HT-29 (cell line): ENCODE measurements at places on chromosomes 11 and 22. TPM values are rescaled to one million over a fixed set of nuclear protein-coding genes. Genes with fewer than 3 reads are reported as not detected.

PATE2 gene
- not detected in 2 replicates for total RNA-seq

TSGA10IP gene
- not detected in 2 replicates for total RNA-seq

SESN3 gene
- 0.31 and 0.81 TPM in 2 replicates for total RNA-seq

GRCh38 chr11:35928688-35929395 lies 15.0 kb upstream of the LDLRAD3 start:
- DNase-seq = no peak

DNA sequence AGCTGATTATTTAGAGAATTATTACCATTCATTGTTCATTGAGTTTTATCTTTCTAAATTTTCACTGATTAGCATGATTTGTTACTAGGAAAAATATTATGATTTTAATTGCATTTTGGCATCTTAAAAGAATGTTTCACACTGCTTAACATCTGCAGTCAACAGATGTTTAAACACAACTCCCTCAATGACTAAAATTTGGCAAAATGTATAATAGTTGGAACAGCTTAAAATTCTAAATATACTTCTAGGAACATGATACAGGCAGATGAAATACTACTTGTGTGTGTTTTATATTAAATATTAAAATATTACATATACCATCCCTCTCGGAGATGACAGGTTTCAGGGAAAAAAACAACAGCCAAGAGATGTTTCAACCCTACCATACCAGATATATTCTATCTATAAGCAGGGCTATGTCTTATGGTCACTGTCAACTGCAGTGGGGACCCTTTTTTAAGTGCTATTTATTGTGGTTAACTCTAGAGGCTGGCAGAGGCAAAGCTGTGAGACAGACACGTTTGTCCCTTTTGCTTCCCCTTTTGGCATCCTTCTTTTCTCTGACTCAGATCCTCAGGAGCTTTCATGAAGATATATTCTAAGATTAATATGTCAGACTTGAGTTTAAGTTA lies 81.9 kb downstream of the BDNF start:
- no peak for DNase-seq

- no peak for DNase-seq
Measured at GRCh38 chr11:66219846-66220565, 48.4 kb upstream of the RAB1B start.

DNA sequence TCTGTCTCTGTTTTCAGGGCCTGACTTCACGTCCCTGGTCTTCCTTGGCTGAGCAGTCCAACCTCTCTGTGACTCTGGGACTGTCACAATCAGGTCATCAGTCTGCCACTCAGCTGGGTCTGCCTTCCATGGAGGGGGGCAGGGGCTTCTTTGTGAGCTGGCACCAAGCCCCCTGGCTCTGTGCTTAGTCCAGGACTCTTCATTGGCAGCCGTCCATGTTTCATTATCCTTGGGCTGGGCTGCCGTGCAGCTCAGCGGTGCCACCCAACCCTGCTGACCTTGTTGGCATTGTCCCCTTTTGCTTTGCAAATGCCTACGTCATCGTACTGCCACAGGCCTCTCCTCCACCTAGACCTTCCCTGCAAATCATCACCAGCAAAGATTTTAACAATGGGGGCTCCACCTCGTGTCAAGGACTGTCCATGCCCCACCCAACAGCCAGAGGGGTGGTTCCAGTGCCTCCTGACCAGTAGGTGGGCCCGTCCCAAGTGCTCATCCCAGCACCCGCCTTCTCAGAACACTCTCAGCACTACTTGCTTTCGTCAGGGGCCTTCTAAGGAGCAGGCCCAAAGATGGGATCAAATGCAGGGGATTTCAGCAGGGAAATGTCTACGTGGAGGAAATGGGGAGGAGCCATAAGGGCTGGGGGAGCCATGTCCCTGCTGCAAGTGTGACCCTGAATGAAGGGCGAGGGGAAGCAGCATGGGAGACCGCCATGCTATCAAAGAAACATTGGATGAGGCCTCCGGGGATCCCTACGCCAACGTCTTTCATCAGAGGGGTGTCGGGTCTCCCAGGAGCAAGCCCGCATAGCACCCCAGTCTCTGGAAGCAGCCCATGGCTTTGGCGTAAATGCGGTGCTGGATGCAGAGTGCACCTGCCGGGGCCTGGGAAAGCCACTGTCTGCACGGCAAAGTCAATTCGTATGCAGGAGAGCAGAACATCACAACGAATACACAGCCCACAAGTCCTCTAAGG lies 18.2 kb downstream of the KRTAP5-6 start:
- no peak for DNase-seq

DNA sequence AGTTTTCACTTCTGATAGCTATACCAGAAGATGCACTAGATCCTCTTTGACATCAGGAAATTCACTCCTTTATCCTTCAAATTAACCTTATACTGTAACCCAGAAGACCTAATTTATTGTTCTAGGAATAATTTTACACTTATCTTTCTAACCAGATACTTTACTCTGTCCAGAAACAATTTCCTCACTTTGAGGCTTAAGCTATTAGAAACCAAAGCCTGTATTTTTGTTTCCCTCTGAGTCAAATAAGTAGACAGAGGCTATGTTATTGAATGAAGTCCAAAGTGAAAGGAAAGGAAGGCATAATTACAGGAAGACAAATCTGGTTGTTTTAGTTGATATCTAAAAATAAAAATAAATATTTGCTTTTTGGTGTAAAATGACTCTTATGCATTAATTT lies 2.2 kb downstream of the OR51V1 start:
- DNase-seq = no peak

GRCh38 chr22:22410121-22410520 lies 98.4 kb downstream of the ZNF280B start:
- no peak for DNase-seq

DNA sequence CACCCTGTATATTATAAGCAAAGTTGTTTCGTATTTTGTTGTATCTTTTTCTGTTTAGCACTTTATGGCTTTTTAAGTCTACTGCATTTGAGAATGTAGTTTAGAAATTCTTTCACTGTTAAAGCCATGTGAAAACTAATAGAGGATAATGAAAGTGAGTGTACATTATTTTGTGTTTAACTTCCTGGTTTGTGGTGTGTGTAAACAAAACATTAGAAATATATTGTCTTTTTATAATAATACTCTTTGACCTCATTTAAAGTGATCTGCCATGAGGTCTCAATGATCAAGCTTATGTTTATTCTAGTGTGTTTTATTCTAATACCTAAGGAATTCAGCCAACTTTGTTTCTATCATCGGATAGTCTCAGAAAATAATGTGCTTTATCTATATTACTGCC lies 27.4 kb upstream of the TMEM45B start:
- no peak for DNase-seq

DNA sequence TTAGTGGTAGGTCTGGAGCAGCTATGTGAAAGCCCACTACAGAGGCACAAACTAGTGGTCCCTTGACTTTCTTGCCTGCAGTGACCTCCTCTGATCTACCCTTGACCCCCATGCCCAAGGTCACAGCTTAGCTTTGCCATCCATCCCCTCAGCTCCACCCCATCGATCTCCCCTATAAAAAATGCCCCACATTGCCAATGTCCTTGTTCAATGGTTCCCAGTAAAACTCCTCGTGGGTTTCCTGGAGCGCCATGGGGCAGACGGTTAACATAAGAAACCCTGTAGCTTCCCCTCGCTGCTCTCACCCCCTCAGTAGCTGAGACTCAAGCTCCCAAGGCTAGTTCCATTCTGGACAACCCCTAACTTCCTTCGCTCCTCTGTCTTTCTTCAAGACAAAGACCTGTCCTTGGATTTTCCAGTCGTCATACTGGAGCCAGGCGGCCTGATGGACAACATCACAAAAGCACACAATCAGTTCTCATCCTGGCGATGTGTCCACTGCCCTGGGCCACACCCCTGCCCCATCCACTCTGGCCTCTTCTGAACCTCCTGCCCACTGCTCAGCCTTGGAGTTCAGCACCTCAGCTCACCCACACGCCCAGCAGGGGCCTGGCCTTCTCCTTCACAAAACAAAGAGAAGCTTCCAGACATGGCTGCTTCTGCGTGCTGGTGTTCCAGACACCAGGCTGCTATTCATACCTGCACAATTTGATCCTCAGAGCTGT lies 1429.3 kb downstream of the BRD1 start:
- DNase-seq = no peak

DNA sequence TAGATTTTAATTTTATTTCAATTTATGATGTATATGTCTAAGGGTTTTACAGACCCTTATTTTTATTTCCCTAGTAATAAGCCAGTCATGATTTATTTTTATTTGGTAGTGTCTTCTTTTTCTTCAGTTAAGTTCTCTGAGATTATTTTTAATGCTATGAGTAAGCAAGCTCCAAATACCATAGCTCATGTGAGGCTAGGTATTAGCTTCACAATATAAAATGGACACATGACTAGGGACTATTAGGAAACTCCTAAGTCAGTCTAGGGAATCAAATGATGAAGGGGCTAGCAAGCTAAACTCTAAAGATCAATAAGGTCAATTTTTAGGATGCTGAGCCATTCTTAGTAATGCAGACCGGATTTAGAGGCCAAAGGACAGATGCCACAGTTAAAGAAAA lies 45.9 kb downstream of the CKAP5 start:
- DNase-seq = no peak

DNA sequence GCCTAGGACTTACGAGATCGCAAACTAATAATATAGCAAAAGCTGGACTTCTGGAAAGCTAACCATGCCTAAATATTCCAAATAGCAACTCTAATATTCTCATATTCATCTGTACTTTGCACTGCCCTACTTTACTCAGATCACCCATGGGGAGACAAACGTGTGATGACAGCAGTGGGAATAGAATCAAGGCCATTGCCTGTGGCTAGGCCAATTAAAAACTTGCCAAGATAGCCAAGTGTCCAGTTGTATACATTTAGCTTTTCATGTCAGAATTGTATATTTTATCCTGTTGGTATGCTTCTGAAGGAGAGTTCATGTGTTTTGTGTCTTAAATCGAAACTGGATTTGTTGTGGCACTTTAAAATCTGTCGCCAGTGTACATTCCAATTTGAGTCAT lies 1.2 kb upstream of the CEP126 start:
- DNase-seq = no peak

DNA sequence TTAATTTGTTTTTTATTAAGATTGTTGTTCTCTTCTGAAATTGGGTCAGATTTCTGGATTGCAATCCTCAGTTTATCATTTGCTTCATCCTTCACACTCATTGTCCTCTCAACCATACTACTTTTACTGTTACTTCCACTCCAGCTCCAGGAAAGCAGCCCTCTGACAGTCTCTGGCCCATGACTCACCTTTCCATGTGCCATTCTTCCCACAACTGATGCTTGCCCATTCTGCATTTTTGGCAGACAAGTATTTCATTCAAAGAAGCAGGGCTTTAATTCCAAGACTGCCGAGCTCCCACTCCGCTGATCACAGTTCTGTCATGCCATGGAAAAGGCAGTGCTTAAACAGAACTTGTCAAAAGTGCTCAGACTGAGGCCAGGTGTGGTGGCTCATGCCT lies 139.2 kb downstream of the WNT11 start:
- no peak for DNase-seq

DNA sequence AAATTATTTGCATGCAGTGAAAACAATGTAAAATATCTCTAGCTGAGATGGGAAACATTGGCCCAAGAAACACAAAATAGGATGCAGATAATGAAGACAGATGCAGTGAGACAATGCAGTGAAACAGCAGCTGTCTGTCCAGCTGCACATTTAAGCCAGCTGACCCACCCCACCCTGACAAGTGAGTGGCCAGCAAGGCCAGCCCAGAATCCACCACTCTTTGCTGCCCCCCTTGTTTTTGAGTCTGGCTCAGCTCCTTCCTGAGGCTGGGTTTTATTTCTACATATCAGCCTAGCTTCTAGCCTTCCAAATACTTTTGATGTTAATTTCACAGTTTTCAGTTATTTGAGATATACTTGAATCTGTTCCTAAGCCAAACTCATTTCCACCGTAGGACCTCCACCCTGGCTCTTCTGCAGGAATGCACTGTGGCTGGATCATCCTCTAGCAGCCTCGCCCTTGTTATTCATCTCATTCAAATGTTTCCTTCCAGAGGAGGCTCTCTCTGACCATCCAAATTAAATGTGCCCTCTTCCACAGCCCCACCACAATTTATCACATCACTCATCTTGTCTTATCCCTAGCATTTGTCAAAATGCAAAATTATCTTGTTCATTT lies 154.1 kb upstream of the POU2AF2 start:
- no peak for DNase-seq

GRCh38 chr22:20940186-20940651 lies 23.0 kb downstream of the CRKL start:
- DNase-seq = no peak

DNA sequence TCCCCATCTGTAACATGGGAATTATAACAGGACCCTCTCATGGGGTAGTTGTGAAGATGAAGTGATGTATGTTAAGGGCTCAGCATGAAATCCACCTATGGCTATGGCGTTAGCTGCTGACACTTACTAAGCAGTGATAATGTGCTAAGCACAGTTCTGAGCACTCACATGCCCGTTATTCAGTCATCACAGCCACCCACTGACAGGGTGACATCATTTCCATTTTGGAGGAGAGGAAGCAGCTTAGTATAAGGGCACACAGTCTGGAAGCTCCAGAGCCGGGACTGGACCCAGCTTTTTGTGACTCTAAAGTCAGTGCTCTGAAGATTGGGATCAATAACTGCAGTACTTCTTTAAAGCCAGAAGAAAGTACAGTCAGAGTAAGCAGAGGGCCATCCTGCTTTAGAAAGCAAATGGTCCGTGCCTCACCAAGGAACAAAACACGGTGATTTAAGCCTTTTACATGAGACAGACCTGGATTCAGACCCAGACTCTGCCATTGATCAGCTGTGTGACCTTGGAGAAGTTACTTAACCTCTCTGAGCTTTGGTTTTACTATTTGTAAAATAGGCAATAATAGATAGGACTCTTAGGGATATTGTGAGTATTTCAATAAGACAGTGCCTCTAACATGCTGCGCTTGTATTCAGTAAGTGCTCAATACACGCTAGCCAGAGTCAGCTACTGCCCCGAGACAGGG lies 61.5 kb downstream of the SGSM1 start:
- no peak for DNase-seq

DNA sequence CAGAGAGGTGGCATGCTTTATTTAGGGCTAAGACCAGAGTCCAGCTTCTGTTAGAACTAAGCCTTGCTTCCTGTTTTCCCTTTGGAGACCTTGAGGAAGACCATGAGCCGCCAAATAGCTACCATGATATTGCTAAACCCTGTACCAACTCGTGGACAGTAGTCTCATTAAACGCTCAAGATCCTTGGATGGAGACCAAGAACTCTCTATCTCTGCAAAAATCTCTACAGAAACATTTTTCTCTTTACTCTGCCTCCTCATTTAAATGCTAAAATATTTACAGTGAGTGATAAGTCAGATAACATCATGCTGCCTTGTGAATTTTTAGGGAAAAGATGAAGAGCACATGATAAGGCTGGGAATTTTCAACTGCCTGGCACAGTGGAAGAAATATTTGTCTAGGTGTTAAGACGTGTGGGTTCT lies 197.8 kb downstream of the MAML2 start:
- DNase-seq = peak; percentile 69

DNA sequence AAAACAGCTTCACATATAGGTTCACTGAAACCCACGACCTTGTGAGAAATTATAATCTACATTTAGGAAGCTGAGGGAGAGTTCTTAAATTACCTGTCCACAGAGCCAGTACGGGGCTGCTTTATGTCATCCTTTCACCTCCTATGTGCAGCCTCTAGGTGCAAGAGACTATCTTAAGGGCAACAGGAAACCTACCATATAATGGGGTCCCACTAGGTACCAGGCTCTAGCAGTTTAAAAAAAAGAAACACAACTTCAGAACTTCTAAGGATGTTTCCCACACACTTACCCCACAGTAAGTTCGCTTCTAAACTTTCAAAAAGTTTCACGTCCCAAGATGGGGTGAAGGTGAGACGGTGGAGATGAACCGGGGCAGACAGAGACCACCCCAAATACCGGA lies 573 bp downstream of the STK33 start:
- no peak for DNase-seq
